IPS DF 6.9 (cell line): ENCODE measurements at places on chromosomes 4 and X.

DNA sequence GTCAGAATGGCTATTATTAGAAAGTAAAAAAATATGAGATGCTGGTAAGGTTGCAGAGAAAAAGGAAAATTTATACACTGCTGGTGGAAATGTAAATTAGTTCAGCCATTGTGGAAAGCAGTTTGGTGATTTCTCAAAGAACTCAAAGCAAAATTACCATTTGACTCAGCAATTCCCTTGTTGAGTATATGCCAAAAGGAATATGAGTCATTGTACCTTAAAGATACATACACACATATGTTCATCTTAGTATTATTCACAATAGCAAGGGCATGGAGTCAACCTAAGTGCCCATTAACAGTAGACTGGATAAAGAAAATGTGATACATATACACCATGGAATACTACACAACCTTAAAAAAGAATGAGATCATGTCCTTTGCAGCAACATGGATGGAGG, 148.2 kb downstream of the COMMD8 start:
- no peak for DNase-seq

DNA sequence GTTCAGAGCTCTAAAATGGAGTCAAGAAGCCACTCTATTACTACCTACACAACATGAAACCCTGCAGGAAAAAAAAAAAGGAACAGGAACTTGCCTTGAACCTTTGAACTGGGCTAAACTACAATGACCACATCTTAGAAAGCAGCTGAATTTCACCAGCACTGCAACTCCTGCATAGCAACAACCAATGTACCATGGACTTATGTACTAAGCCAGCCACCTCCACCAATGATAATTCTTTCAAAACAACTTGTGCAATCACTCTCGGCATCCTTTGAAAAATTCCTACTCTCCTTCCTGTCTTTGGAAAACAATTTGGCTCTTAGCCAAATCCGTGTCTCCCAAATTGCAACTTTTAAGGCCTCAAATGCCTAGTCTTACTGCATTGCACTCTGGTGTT, 26.8 kb upstream of the FMR1 start:
- no peak for DNase-seq

DNA sequence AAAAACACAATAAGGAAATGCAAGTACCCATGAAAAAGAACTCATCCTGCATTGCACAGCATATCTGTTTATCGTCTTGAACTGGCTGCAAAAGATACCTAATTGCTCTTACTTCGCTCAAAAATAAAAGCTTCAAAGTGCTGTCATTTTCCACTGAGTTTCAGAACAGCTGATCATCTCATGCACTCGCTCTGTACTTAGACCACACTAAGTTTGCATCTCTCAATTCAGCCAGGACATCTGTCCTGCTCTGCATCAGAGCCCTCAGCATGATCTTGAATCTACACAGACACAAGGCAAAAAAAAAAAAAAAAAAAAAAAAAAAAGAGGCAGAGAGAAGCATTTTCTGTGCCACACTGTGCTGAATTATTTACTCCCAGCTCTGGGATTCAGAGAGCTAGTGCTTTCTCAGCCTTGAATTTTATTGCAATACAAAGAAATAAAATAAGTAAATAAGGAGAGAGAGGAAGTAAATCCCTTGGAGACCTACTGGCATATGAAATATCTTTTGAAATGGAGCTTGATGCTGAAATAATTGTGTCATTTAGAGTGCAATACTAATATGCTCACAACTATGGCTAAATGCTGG, 81.3 kb downstream of the PPP1R2C start:
- DNase-seq = no peak

DNA sequence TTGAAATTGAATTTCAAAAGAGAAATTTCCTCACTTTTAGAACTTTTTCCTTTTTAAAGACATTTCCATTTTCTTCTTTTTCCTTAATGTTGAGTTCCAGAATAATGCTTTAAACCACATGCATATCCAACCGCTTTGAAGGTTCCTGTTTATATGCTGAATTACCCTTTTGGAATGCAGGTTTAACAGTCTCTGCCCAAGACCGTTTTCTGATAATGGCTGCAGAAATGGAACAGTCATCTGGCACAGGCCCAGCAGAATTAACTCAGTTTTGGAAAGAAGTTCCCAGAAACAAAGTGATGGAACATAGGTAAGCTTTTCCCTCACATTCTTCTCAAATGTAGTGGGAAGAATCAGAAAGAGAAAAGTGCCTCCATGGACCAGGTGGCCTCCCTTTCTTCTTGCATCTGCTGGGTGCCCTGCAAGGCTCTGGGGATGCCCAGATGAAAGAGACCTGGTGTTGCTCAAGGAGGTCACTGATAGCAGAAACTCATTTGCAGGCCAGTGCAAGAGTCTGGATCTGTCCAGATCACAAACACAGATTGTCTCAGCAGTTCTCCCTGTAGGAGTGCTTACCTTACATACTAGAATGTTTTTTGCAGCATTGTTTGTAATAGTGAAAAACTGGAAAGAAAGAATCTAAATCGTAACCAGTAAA, 42.9 kb downstream of the MOSPD2 start:
- no peak for DNase-seq

DNA sequence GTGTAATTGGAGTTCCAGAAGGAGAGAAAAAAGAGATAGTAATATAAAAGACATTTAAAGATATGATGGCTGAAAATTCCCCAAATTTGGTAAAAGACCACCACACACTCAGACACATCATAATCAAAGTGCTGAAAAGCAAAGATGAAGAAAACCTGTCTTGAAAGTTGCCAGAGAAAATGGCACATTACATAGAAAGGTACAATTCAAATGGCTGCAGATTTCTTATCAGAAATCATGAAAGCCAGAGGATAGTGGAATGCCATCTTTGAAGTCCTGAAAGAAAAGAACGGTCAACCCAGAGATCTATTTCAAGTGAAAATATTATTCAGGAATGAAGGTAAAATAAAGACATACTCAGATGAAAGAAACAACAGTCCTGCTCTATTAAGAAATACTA, 29.3 kb upstream of the PAGE4 start:
- no peak for DNase-seq

DNA sequence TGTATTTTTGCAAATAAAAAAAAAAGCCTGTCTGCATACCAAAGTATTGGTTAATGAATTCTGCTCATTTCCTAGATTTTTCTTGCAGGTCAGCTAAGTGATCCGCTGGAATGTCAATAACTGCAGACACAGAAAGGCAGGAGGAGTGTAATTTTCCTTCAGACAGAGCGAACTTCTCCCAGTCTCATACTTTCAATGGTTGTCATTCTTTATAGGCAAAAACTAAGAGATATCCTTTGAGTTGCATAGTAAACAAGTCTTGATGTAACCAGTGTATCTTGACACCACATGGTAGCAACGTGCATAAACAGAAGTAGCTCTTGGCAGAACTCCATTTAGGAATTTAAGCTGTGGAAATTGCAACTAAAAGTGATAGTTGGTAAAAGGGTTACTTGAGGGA, 8.2 kb downstream of the CAPN6 start:
- DNase-seq = no peak

DNA sequence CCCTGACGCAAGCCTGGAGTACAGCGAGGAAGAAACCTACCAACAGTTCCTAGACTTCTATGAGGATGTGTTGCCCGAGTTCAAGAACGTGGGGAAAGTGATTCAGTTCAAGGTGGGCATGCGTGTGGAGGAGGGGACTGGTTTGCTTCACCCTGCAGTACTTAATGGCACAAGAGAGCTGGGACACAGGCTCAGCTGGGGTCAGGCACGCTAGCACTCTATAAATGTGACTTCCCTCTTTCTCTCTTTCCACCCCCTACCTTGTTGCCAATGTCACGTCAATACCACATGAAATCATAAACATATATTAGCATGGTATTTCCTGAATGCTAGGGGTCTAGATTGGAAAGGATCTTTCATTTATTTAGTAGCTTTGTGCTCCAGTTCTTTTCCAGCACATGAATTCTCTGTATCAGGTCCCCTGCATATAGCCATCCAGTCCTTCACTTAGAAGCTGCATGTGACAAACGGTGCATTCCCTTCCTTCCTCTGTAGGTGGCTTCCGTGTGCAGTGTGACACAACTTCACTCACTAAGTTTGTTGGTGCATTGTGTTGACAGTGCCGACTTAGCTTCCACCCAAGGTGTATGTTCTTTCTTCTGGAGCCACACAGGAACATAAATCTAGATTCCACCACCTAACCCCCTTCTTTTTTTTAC, 25.6 kb downstream of the ZRSR2 start:
- DNase-seq = no peak

GRCh38 chrX:153569475-153569874, 29.5 kb downstream of the CCNQ start:
- no peak for DNase-seq

DNA sequence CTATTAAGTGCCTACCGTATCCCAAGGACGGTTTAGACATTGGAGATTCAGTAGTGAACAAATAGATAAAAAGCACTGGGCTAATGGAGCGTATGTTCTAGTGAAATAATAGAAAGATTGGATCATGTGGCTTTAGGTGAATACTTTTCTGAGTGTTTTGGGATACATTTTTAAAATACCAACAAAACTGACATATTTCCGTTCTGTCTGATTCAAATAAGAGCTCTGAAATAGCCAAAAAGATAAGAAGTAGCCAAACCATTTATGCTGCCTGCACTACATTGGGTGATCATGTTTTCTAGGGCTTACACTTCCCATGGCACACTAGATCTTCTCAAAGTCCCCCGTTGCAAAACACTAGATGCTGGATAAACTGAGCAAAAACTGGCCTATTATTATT, 14.2 kb downstream of the IGFBP7 start:
- DNase-seq = no peak

DNA sequence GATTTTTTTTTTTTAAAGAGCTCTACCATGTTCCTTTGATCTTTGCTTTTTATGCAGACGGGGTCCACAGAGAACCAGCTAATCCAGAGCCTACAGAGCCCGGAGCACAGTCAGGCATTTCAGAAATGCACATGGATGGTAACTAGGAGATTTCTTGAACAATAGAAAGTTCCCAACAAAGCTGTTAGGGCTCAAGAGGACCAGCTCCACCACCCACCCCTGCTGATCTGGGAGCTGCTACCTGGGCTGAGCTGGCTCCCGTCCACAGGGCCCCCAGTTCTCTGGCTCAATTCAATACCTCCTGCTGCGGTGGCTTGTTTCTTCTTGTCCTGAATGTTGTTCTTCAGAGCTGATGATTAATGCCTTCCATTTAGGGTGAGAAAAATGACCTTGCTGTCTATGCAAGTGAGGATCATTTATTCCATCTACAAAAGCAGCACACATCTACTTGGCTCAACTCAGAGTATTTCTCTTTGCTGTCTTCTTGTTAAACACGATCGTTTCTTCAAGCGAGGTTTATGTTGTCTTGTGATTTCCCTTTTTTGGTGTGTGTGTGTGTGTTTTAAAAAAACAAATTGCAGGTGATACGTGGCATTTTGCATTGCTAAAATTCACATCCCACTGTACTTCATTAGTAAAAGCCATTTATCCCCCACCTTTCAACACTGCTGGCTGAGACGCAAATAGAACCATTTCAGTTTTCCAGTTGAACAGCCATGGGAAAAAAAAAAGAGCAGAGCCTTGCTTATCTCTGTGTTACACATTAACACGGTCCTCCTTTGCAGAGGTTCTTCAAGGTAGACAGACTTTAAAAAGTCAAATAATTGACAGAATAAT, 31.3 kb downstream of the IGFBP7 start:
- no peak for DNase-seq

DNA sequence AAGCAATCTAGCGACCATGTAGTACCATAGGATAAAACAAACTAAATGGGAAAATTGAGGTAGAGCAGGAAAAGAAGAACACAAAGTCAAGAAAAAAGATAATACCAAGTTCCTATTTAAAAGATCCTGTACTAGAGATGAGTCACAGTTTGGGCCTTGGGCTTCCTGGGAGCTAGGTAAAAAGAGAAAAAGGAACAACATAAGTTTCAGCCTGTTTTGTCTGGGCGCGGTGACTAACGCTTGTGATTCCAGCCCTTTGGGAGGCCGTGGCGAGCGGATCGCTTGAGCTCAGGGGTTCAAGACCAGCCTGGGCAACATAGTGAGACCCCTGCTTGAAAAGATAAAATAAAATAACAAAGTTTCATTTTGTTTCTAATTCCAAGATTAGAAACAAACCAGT, 14.0 kb upstream of the TMEM156 start:
- no peak for DNase-seq

- DNase-seq = no peak
These were observed 7.1 kb downstream of the ARHGEF6 start for GRCh38 chrX:136773648-136774047.

GRCh38 chr4:6178757-6179156, 21.6 kb downstream of the JAKMIP1 start:
- DNase-seq = no peak

DNA sequence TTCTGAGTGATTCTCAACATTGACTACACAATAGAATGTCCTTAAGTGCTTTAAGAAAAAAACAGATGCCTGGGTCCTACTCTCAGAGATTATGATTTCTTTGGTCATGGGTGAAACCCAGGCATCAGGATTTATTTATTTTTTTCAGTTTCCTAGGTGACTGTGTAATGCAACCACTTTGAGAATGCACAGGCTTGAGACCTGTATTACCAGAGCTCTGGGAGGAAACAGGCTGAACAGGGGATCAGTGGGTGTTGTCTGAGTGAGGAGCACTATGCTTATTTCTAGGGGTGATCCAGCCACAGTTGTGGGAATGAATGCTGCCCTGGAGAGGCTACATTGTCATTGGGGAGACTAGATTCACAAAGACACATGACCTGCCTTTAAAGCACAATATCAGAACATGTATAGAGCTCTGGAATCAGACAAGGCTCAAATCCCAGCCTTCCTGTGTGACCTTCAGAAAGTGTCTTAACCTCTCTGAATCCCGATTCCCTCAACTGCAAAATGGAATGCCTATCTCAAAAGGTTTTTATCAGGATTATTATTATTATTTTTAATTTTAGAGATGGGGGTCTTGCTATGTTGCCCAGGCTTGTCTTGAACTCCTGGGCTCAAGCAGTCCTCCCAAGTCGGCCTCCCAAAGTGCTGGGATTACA, 61.6 kb upstream of the PRPS1 start:
- DNase-seq = no peak

DNA sequence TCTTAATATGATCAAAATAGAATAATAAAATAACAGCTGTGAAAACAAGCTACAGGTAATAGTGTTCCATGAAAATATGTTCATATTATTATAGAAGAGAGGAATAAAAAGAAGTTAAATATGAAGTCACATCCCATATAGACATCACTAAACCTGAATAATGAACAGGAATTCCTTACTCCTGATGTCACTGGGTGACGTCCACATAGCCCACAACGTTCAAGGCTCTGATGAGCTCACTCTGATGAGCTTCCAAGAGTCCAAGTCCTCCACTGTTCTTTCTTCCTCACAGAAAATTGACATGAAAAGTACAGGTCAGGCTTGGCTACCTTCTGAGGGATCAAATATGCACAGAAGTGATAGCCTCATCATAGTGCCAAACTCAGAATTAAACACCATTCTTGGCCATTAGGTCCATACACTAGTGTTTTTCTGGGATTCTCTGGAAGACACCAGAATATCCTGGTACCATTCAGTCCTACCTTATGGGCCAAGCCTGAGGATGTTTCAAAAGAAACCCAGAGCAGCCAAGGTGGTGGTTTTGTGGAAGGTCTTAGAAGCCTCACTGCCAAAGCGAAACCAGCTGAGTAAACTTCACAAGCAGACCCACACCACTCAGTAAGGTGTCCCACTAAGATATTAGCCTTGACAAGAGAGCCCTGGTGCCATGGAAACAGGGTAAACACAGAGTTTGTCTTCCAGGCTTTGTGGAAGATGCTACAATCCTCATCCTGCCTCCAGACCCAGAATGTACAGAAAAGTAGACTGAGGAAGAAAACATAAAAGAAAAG, 138.4 kb upstream of the HHIP start:
- no peak for DNase-seq

- DNase-seq = no peak
These were observed 47.4 kb upstream of the PTCHD1 start for GRCh38 chrX:23287191-23287725.

GRCh38 chrX:72057849-72058248, 73.9 kb downstream of the RTL5 start:
- DNase-seq = no peak
